ENCODE measurements at places on chromosomes 2 and 18.
A peak's percentile ranks its signal among the peaks of the same experiment; 100 is the strongest.

- peak; percentile 60 for DNase-seq
Observed at GRCh38 chr2:86068136-86068588, 37.5 kb downstream of the POLR1A start.

DNA sequence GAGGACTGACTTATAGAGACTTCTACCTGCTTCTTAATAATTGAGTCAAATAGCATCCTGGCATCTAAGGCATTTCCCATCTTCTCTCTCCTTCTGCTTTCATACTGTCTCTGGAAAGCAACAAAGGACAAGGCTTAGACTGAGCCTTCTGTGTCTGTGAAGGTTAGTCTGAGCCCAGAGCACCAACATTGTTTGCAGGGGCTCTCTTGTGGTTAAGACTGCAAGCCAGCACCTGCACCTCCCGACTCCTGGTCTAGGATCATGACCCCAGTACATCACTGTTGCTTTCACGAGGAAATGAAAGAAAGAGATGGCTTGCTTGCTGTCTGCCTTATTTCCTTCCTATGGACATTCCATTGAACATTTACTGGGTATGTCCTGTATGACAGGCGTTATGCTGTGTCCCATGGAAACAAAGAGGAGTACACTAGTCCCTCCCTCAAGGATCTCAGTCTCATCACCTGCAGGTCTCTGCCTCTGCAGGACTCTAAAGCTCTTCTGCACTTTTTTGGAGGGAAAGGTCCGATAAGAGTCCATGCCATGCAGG, 315.8 kb upstream of the EPAS1 start:
- no peak for DNase-seq

GRCh38 chr2:128834880-128835252, 516.2 kb upstream of the HS6ST1 start:
- DNase-seq: no peak

- DNase-seq: no peak
Observed at GRCh38 chr18:76350134-76351025, 144.7 kb downstream of the ZNF516 start.

GRCh38 chr2:240868286-240869108, at the start of gene AGXT:
Gene AGXT, plus strand, starts transcription at chr2:240868824. Its CDS starts 42 bp downstream, at chr2:240868866.
- no peak for DNase-seq

DNA sequence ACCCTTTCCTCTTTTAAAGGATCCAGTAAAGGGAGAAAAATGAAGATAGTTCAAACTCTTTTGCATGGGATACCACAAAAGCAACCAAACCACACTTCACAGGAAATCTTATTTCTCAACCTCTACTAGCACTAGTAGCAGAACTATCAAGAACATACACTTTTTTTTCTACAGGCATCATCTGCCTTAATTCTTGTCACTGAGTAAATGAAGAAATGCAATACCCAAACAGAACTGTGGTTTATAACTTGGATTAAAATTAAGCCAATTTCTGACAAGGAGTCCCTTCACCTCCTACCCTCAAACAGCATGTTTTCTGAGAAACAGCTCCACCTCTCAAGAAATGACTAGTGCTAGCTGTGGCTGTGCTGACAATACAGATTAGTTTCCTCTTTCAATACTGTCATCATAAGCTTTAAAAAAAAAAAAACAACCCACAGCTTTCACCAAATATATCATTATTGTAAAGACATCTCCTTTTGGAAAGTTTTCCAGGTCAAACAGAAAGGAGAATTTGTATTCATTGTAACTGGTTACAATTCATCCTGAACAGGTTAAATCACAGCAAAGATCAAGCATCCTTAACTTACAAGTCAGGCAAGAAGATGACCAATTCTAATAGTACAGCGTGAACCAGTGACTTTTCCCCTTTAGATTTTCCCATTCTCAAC, 44.4 kb downstream of the PTPN2 start:
- no peak for DNase-seq

DNA sequence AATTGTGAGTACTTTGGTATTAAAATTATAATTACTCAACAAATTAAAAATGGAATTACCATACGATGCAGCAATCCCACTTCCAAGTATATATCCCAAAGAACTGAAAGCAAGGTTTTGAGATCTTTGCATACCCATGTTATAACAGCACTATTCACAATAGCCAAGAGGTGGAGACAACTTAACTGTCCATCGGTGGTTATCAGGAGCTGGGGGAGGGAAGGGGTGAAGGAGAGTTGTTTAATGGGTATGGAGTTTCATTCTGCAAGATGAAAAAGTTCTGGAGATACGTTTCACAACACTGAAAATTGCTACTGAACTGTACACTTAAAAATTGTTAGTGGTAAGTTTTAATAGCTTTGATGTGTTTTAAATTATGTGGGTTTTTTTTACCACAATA, 25.7 kb downstream of the RAB10 start:
- DNase-seq: no peak

DNA sequence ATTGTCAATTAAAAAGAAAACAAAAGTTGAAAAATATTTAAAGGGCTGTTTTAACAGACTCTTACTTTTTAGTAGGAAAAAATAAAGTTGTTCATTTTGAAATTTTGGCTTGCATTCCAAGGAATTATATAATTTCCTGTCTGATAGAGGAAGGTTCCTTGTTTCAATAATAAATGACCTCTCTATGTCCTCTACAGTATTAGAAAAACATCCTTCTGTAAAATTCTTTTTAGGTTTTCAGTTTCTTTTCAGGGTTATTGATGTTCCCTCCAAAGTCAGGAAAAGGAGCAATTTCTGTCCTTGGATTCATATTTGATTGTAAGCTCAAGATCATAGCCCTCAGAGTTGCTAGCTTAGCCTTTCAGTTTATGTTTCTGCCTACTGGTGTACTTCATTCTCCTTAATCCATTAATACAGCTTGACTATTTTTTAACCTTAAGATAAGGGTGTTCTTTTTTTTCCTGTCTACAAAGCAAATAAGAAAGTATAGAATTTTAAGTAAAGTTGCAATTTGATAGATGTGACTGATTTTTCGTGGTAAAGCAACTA, 125.2 kb upstream of the COL3A1 start:
- no peak for DNase-seq

DNA sequence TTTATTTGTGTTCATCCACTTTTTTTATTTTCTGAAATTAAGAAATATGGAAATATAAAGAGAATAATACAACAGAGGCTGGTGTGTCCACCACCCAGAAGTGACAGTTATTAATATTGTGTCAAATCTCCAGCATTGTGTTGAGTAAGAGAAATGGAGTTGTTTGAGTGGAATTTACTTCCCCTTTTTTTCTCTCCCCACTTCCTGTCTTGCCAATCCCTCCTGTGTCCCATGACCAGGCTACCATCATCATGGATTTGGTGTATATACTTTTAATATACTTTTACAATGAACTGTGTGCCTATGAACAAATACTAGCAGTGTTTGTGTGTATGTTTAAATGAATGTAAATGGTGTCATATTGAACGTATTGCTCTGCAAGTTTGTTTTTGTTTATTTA, 276.9 kb upstream of the SKOR2 start:
- DNase-seq: no peak

- no peak for DNase-seq
Observed at GRCh38 chr18:50654658-50655550, 95.0 kb downstream of the MAPK4 start.

All from A172 (cell line).